ENCODE measurements at places on chromosomes 2 and 18.

DNA sequence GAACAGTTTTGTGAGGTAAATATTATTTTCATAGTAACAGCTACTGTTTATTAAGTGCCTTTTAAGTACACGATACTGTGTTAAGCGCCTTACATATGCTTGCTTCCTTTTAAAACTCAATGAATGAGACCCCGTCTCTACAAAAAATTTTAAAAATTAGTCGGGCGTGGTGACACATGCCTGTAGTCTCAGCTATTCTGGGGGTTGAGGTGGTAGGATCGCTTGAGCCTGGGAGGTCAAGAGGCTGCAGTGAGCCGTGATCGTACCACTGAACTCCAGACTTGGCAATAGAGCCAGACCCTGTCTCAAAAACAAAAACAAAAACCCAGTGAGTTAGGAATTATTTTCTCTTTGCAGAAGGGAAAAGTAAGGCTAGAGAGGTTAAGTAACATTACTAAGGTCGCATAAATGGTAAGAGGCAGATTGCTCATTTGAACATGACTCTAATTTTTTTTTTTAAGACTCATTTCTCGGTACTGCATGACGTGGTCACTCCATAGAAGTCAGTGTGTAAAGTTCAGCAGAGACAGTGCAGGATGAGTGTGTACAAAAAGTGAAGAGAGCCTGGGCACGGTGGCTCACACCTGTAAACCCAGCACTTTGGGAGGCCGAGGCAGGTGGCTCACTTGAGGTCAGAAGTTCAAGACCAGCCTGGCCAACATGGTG lies 1.1 kb downstream of the METAP1D start:
- DNase-seq, result no peak

GRCh38 chr2:73063472-73063871 lies 8.0 kb downstream of the SFXN5 start:
- DNase-seq, result no peak

GRCh38 chr2:130251873-130252620 lies 53.8 kb upstream of the TUBA3E start:
- DNase-seq, result no peak

DNA sequence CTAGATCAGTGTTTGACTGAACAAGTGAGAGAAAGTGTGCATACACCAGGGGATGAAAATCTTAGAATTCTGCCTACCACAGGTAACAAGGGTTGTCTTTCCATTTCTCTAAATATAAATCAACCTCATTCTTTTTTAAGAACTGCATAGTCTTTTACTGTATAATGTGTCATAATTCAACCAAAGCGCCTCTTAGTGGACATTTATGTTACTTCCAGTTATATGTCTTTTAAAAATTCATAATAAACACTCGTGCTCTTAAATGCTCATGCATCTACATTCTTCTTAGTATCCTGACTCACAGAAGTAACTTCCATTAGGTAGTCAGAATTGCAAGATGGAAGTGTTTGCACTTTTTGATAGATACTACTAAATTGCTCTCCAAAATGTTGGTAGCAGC lies 76.2 kb downstream of the CHRNA1 start:
- peak; percentile 88 for DNase-seq

All from Kasumi-1 (cell line).